AG09319 (cell line): ENCODE measurements at places on chromosomes 5 and 9.

DNA sequence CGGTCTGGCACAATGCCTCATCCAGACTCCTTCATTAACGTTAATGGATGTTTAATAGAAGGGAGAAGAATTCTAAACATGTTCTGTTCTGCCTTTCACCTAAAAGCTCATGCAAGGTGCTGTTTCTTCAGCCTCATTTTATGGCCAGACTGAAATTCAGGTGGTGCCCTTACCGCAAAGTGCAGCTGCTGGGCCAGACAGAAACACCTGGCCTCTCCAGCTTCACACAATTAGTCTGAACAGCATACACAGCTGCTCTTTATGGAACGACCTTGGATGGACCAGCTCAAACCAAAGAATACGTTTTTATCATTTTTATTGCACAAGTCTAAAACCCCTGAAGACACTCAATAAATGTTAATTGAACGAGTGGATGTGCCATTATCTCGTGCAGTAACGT, 4.6 kb downstream of the SNCAIP start:
- no peak for DNase-seq

DNA sequence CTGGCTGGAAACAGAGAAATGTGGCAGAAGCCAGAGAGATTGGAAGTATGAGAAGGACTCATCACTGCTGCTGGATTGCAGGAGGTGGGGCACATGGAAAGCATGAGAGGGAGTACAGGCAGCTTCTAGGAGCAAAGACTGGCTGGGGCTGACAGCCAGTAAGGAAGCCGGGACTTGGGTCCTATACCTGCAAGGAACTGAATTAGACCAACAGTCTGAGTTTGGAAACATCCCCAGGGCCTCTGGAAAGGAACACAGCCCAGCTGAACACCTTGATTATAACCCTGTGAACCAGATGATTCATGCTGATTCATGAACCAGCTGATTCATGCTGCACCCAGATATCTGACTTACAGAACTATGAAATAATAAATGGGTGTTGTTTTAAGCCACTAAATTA, 93.4 kb downstream of the OSTF1 start:
- DNase-seq, result no peak

GRCh38 chr5:10418654-10419345, 22.9 kb upstream of the ROPN1L start:
- no peak for DNase-seq

GRCh38 chr5:143314099-143314498, 89.4 kb downstream of the NR3C1 start:
- DNase-seq, result no peak

- DNase-seq, result no peak
Observed at GRCh38 chr5:83973925-83974815, 253.5 kb upstream of the HAPLN1 start.

GRCh38 chr5:36017622-36018021, 26.4 kb upstream of the UGT3A1 start:
- DNase-seq, result no peak

DNA sequence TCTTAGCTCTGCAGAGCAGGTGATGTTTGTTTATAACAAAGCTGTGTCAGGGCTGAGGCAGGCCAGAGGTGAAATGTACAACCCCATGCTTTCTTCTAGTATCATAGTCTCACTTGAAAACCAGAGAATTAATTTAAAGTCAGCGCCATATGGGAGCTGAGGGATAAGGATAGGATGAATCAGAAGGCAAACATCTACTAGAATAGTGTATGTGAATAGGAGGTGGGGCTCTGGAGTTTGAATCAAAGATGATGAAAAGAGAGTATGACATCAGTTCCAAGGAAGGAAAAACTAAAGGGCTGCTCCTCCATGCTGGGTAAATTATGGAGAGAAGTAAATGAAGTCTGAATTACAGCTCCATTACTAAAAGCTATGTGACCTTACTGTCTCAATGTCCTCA, 441.5 kb downstream of the RASEF start:
- DNase-seq, result no peak

DNA sequence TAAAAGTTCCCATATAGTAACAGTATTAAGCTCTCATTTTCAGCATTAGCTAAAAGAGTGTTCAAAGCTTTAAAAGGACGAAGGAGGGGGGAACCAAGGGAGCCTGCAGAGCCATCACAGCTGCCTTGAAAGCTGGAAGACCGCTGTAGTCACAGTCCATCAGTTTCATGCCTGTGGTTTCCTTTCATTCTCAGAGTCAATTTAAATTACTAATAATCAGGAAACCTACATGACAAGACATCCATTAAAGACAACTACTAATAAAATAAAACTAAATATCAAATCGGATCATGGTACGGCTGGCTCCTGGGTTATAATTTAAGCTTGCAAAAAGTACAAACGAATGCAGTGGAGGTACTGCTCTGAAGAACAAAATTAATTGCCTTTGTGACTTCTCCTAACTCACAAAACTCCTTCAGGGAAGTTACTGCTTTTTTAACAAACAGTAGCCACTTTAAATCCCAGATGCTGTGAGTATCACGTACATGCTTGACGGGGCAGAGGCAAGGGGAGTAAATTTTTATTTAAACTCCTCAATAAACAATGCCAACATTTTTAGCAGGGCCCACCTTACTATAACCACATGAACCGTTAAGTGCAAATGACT, 213.5 kb downstream of the DENND1A start:
- no peak for DNase-seq

- DNase-seq, result no peak
Observed at GRCh38 chr5:125501396-125501795, 755.0 kb upstream of the ZNF608 start.

DNA sequence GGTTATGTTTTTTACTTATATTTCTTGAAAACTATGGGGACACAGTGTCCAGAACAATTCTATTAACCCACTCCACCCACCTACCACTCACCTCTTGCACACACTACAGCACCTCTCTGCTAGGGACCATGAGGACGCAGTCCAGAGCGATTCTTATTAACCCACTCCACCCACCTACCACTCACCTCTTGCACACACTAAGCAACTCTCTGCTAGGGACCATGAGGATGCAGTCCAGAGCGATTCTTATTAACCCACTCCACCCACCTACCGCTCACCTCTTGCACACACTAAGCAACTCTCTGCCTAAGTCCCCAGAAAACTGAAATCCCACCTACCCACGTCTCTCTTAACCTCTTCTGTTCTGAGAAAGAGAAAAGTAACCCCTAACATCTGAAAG, 2.2 kb upstream of the SHROOM1 start:
- DNase-seq, result no peak

- no peak for DNase-seq
Observed at GRCh38 chr9:87062746-87063145, 115.4 kb upstream of the GAS1 start.

GRCh38 chr5:54691656-54692055, 174.1 kb downstream of the SNX18 start:
- DNase-seq, result no peak

DNA sequence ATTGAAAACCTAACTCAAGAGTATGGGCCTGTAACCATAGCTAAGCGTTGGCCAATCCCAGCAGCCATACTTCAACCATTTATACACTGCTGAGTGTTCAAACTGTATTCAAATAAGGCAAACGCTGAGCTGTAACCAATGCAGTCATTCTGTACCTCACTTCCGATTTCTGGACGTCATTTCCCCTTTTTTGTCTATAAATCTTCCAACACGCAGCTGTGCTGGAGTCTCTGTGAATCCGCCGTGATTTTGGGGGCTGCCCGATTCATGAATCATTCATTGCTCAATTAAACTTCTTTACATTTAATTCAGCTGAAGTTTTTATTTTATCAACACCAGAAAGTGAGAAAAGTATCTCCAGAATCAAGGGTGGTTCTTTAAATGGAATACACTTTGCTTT, 31.7 kb downstream of the MTX3 start:
- no peak for DNase-seq

DNA sequence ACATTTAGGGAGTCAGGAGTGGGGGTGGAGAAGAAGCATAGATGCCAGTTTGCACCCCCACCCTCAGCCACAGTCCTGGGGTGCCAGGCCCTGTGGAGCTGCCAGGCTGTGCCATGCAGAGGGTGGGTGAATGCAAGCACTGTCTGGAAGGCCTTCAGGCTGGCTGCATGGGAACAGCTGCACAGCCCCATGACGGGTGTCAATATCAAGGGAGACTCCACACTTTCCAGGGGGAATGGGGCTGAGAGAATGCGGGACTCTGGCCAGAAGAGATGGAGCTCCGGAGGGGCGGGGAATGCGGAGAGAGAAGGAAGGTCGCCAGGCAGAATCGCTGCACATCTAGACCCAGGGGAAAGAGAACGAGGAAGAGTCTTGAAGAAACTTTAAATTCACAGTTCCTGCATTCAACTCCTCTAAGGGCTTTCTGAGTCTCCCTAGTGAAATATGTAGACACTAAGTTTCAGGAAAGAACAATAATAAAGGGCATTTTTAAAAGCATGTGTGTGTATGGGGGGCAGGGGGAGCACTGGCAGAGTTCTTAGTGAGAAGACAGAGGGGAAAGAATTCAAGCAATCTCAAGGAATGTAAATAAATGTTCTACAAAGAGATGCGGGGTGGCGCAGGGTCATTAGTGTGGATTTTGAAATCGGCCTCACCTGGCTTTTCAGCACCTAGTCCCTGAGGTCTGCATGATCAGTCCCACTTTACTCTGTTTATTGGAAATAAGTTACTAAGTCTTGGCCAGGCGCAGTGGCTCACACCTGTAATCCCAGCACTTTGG, 59.1 kb downstream of the BOD1 start:
- no peak for DNase-seq

- DNase-seq, result no peak
Observed at GRCh38 chr5:71836084-71836483, 117.0 kb downstream of the CARTPT start.

DNA sequence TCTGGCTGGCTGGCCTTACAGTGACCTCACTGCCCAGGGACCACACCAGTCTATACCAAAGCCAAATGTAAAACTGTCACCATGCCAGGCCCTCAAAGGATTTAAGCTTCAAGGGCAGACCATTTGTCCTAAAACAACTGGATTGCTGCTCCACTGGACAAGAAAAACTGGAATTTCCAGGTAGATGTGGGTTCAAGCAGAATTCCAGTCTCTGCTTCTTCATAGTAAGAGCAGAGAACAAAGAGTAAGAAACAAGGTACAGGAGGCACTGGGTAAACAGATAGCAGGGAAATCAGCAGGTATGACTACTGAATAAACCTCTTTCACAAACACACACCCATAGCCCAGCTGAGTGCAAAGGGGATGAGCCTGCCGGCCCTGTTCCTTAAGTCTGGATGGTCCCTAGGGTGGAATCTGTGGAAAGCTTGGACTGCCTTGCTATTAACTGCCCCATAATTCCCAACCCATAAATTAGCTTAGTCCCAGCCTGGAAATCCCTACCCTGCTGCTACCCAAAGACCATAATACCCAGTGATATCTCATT, 5.5 kb downstream of the B4GALT1 start:
- no peak for DNase-seq

- peak; percentile 81 for DNase-seq
Observed at GRCh38 chr9:21549251-21549765, 67.2 kb upstream of the IFNE start.

GRCh38 chr5:79474367-79475151, 39.4 kb downstream of the HOMER1 start:
- DNase-seq, result peak; percentile 10

- no peak for DNase-seq
Observed at GRCh38 chr5:173592050-173592669, 24.3 kb downstream of the BOD1 start.

DNA sequence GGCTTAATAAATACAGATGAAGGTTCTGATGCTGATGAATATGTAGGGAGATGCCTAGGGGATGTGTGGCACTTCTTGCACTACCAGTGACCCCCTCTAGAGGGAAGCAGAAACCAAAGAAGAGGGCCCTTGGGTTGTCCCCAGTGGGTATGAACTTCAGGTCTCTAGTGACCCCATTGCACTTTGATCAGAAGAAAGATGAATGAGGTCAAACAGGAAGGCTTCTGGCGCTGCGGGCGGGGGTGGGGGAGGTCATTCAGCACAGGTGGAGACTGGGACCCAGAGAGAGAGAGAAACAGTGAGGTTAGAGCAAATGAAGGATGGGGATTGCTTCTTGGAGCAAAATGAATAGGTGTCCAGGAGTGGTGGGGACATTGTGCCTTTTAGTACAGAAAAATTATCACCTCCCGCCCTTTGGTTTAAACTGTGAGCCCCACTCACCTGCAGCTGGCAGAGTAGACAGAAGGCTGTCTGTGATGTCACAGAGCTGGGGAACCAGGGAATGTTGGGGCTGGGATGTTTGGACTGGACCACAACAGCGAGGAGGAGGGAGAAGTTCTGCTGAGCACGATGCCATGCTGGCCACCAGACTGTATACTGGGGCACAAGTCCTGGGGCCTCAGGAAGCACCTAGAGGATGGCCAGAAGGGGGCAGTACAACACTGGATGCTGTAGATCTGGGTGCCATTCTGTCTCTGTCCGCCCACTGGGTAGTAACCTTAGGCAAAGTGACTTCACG, at the start of gene TEX48:
Gene TEX48, minus strand, starts transcription at position 599 of the 739 bp plus-strand sequence. CDS start 10,469 bp downstream, outside the sequence.
- DNase-seq, result peak; percentile 43

DNA sequence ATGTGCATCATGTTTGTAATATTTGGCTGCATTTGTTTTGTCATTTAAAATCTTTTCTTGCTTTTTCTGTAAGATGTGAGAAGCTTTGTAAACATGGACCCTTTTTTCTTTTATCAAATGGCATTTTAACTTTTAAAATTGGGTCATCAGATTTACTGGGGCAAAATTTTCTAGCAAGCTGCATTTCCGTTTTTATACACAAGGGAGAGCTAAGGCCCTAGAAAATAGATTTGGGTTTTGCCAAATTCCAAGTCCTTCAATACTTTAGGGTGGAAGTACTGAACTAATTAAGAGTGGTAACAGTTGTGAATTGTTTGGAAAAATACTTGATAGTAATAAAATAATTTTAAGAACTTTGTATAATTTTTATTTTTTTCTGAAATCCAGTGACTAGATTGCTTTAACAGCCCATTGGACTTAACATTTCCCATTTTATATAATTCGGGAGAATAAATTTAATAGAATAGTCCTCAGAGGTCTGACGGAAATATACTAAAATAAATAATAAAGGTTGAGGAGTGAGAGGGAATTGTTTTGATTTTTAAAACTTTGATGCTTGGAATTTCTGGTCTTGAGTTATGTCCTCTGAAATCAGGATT, 117.4 kb downstream of the SMARCA2 start:
- DNase-seq, result peak; percentile 24

- DNase-seq, result no peak
Observed at GRCh38 chr5:116872486-116872885, 297.9 kb upstream of the SEMA6A start.

- no peak for DNase-seq
Observed at GRCh38 chr9:14180093-14180959, 133.6 kb downstream of the NFIB start.

- DNase-seq, result no peak
Observed at GRCh38 chr9:103941104-103941503, 153.0 kb upstream of the SMC2 start.

GRCh38 chr9:18349530-18349929, 124.4 kb upstream of the ADAMTSL1 start:
- no peak for DNase-seq
